ENCODE measurements at places on chromosomes 13 and 19.

GRCh38 chr19:18021121-18021755, 13.3 kb downstream of the ARRDC2 start:
- DNase-seq = no peak

- DNase-seq = no peak
Observed at GRCh38 chr13:25248071-25248470, 39.2 kb downstream of the MTMR6 start.

GRCh38 chr19:2475018-2475701, 767 bp upstream of the GADD45B start:
- DNase-seq = peak; percentile 28

GRCh38 chr19:22735911-22736645, 47.9 kb downstream of the ZNF99 start:
- no peak for DNase-seq

- DNase-seq = no peak
Observed at GRCh38 chr19:42261763-42262162, 6.8 kb upstream of the ERF start.

GRCh38 chr19:51807111-51807701, 12.2 kb downstream of the FPR3 start:
- no peak for DNase-seq

DNA sequence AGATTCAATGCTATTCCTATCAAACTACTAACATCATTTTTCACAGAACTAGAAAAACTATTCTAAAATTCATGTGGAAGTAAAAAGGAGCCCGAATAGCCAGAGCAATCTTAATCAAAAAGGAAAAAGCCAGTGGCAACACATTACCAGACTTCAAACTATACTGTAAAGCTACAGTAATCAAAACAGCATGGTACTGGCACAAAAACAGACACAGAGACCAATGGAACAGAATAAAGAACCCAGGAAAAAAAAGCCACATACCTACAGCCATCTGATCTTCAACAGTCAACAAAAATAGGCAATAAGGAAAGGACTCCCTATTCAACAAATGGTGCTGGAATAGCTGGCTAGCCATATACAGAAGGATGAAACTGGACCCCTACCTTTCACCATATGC, 10.4 kb upstream of the SOHLH2 start:
- DNase-seq = no peak

- no peak for DNase-seq
Observed at GRCh38 chr19:48121909-48122371, 11.3 kb upstream of the PLA2G4C start.

DNA sequence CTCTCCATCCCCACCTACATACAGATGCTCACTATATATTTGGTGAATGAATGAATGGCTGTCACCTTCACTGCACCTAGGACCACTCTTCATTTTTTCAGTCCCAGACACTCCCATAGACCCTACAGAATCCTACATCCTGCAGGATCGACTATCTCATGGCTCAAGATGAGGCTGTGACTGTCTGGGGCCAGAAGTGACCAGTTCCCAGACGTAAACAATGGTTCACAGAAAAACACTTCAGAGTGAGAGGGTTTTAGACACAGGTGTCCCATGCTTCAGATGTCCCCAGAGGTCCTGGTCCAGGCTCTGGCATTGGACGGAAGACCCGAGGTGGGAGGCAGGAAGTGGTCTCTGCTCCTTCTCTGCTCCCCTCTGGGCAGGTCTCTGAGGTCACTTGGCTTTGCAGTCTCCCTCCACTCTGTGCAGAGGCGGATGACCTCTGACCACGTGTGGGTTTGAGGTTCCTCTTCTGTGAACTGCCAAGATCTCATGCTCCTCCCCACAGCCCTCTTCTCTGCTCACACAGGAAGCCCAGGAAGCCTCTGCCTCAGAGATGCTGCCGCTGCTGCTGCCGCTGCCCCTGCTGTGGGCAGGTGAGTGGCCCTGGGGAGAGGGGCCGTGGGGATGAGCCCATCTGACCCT, 24.9 kb downstream of the SIGLEC7 start:
- no peak for DNase-seq

GRCh38 chr13:111467111-111467890, 146.9 kb downstream of the TEX29 start:
- no peak for DNase-seq

DNA sequence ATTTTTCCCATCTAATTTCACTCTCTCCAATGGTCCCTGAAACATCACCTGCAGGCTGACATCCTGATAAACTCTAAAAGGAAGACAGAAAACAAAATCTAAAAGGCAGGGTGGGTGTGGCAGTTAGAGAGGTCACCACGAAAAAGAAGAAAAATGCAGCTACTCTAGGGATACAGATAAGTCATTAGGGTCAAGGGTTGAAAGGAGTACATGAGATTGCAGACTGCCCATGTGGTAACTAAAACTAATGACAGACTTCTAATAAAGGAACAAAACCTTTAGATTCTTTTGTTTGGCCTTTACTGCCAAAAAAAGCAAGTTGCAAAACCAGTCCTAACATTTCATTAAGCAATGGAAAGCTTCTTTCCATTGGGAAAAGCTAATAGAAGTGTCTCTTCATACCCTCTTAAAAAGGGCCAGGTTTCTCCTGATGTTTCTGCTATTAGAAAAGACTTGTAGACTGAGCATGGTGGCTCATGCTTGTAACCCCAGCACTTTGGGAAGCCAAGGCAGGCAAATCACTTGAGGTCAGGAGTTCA, 31.0 kb downstream of the THSD1 start:
- no peak for DNase-seq

DNA sequence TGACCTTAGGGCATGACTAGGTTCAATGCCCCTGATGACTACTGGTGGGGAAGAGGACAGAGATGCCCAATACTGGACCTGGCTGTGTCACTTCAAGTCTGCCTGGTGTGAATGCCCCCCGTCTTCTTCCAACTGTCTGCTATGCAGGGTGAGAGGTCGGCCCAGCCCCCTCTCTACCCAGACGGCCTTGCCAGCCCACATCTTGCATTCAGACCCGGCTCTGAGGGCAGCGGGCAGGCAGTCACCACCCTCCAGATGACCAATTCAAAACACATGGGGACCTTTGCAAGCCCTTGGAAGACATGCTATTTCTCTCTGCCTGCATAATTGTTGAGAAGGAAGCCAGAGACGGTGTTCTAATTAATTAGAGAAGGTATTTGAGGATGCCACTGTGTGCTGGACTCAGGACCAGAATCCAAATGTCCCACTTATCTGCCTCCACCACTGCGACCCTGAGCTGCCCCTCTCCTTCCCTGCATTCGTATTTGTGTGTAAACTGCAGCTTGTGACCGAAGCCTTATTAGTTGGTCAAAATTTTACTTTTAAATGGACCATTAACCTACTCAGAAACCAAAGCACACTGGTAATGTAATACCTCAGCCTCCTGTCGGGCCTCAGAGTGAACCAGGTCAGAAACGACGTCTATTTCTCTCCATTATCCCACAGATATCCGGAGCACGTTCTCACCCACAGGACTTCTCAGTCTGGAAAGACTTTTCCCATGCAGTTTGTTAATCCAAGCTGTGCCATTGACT, 407.0 kb downstream of the ZNF536 start:
- no peak for DNase-seq

DNA sequence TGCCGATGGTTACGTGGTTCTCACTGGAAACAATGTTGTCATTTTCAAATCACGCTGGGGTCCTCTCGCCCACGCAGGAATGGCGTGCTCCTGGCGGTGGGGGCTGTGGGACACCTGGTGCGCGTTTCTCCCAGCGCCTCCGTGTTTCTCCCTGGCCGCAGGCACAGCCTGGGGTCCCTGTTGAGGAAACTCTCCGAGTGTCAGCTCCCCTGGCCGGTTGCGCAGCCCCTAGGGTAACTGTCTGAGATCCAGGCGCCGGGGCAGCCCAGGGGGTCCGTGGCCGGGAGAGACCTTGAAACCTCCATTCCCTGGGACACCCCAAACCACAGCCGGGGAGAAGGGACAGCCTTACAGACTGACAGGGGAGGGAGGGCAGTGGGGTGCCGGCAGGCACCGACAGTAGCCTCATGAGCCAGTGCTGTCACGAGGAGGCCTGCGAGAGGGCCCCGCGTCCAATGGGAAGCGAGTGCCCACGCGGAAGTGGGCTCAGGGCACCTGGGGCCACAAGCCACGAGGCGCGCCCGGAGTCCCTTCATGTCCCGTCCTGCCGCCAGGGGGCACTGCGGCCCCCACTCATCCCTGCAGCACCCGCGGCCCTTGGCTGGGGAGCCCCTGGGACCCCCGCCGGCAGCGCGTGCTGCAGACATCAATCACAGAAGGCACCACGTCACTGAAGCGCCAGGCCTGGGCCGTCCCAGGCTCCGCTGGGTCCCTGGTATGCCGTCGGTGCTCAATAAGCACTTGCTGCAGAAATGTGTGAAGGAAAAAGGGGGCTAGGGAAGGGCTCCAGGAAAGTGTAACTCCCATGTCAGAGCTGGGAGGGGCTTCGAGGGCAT, 9.5 kb downstream of the ADAMTSL5 start:
- peak; percentile 59 for DNase-seq

DNA sequence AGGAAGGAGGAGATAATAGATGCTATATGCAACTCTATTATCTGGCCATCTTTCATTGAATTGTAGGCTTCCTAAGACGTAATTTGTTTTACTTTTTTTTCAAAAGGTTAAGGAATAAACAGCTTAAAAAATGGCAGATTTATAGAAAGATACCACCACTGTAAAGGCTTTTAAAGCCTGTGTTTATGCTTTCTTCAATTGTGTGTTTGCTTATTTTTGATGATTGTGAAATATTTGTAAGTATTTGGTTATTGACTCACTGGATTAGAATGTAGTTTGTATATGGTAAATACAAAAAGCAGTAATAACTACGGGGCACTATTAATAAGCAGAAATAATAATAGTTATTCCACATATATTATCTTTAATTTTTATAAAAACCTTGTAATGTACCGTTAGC, 437.9 kb downstream of the KLF5 start:
- no peak for DNase-seq

DNA sequence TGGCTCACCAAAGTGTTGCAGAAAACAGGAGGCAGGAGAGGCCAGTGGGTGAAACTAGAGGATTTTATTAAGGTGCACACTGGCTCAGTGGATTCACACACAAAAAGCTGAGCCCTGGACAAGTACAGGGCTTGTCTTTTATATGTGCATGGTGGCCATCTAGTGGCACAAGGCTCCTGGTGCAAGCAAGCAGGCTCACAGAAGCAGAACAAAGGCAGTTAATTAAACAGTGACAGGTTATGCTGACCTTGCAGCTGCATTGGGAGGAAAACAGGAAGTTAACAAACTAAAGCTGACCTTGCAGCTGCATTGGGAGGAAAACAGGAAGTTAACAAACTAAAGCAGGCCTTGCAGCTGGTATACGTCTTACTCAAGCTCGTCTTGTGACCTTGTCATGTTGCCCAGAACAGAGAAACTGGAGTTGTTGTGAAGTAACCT, 65.3 kb upstream of the ZNF681 start:
- DNase-seq = no peak

GRCh38 chr13:30204564-30204963, 102.8 kb downstream of the KATNAL1 start:
- no peak for DNase-seq

GRCh38 chr13:98517576-98518310, 59.2 kb downstream of the STK24 start:
- DNase-seq = no peak

- DNase-seq = no peak
Observed at GRCh38 chr13:114047358-114047881, 73.5 kb upstream of the C13orf46 start.

DNA sequence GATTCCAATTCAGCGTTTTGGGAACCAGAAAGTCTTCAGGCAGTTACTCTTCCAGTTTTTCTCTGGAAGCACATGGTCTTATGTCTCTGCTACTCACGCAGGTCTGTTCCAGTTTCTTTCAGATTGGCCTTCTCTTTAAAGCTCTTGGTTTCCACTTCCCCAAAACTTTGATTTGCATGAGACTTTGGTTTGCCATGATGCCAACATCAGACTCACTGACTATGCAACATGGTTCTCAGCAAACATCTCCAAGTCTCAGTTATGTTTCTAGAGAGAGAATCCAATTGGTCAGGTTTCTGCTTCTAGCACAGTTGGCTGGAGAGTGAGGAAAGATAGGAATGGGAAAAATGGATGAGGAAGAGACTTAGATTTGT, 3.1 kb downstream of the AKAP11 start:
- no peak for DNase-seq

DNA sequence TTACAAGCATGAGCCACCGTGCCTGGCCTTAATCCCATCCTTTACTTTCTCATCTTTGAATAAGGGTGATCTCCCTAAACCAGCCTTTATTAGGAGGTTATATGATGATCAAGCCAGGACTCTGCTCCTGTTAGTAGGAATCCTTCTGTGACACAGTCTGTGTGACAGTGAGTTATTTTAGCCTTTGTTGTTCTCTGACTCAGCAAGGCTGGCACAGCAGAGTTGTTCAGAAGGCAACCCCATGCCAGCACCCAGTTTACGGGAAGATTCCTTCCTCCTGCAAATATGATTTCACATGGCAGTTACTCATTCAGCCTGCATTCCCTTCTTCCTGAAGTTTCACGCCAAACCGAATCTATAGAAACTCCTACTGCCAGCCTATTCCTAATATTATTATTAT, 10.5 kb upstream of the MIER2 start:
- no peak for DNase-seq

All from stimulated activated CD8-positive, alpha-beta memory T cell treated with anti-CD3 and anti-CD28 coated beads, Interleukin-15, amount 100 ng/mL, for 24 hours (primary cell).